Stimulated activated CD4-positive, alpha-beta T cell treated with anti-CD3 and anti-CD28 coated beads, Interleukin-1b, Interleukin-23, amount 100 ng/mL, for 4 hours (primary cell): ENCODE measurements at places on chromosomes 16 and 17.

DNA sequence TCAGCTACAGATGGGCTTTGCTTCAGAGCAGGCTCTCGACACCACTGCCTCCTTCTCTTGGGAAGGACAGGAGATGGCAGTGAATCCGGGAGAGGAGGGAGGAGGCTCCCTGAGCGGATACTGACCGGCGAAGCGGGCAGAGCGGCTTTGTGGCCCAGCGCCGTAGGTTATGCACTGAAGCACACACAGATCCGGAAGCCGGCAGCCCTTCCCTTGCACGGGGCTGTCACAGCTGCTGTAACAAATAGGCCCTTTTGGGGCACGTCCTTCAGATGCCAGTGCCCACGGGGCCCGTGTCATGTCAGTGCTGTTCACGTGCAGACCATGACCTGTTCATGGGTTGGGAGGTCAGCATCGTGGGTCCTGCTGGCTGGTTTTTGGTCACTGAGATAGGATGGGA is 144.7 kb upstream of the CHMP6 start:
- no peak for DNase-seq

- DNase-seq, result no peak
Measured at GRCh38 chr17:70138291-70138865, 31.0 kb upstream of the KCNJ2 start.

DNA sequence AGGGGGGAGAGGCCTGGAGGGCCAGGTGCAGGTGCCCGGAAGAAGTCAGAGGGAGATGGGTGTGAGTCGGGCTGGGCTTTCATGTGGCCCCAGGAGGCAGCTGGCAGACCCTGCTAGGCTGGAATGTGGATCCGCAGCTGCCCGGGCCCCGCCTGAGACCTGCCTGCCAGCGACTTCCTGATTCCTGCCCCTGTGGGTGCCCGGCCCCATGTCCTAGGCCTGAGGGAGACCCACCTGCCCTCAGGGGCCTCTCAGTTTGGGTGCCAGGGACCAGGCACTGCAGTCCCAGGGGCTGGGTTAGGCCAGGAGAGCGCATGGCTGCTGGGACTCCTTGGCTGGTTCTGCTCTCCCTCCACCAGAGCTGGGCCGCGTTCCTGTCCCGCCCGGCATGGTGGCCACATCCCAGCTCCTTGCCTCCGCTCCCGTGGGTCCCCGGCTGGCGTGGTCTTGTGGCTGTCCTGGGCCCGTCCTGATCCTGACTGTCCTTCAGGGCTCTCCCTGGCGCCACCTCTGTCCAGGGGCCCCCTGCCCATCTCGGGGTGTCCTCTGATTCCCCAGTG is 22.1 kb upstream of the SPNS2 start:
- DNase-seq, result no peak

DNA sequence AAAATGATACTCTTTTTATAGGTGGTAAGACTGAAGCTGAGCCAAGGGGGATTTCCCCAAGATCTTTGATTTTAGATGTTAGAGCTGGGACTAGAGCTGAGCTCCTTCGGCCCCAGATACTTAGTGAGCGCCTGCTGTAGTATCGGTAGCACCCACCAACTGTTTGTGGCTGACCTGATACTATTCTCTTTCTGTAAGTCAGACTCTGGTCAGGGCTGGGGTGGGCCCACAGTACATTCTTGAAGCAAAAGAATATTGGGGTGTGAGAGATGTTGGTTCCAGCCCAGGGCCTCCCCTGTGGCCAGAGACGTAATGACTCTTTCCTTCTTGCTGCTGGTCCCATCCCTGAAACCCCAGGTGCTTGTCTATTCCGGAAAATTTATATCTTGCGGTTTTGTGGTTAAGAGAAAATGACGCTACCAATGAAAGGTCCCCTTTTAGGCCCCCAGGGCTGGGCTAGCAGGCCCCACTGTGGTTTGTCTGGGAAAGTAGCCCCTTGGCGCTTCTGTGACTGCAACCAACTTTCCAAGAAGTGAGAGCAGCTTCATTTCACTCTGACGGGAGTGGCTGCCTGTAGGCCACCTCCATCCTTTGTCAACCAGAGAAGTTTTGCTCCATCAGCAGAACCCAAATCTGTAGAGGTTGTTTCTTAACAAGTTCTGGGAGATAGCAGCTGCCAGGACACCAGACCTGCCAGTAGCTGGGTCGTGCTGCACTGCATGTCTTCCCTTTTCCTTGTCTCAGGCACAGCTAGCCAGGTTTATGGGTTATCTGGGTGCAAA is 86.4 kb upstream of the LGALS9 start:
- no peak for DNase-seq

- DNase-seq, result no peak
Measured at GRCh38 chr16:19911204-19911603, 26.6 kb upstream of the GPRC5B start.

DNA sequence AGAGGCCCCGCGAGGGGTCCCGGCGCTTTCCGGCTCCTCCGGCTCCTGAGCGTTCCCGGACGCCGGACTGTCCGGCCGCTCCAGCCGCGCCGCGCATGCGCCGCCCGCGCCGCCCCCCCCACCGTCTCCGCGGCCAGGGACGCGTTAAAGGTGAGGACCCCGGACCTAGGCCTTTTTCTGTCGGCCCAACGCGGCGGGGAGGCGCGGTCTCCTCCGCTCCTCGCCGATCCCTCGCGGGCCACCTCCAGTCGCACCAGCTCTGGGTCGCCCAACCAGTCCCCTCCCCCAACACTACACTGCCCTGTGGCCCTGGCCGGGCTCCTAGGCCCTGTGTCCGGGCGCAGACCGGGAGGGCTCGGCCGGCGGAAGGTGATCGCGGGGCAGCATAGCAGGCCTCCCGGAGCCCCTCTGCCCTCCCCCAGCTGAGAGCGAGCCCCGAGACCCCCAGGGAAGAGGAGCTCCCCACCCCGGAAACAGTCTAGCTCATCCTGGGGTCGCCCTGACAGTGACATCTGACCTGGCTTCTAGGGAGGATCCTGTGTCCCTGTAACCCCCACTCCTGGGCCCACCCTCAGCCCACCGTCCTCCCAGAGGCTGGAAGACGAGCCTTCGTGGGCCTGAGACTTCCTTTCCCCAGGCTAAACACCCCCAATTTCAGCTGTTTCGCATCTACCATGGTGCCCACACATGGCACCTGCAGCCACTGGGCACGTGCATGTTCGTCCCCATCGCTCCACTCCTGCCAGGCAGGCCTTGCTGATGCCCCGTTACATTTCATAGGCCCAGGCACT is 14.7 kb upstream of the BCAR1 start:
- no peak for DNase-seq

GRCh38 chr17:76266244-76266938 is 1.2 kb downstream of the UBALD2 start:
- no peak for DNase-seq

DNA sequence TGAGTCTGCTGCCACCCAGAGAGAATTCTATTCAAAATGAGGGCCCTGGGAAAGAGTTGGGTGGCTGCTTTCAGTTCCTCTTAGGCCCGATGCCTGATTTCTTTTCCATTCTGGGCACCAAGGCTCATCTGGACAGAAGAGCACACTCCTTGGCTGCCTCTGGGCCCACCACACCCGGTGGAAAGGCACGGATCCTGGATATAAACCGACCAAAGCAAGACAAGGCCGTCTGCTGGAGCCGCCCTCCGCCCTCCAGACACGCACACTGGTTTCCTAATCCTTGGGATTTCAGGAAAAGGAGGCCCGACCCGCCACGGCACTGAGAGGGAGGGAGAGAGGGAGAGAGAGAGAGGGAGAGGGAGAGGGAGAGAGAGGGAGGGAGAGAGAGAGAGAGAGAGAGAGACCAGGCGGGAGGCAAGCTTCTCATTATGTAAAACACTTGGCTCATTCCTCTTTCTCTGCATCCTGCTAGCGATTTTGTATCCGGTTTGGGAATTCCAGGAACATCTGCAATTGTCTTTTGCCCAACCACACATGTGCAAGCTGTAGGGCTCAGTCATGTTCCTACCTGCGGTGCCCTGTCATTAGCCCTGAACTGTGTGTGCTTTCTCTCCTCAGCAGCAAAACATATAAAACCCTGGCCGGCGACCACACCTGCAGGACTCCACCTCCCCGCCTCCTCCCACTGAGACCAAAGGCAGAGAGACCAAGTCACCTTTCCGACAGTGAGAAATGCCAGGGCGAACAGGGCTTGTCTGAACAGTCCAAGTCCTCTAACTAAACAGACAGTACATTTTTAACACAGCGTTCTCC is 347.2 kb downstream of the SOX9 start:
- no peak for DNase-seq

DNA sequence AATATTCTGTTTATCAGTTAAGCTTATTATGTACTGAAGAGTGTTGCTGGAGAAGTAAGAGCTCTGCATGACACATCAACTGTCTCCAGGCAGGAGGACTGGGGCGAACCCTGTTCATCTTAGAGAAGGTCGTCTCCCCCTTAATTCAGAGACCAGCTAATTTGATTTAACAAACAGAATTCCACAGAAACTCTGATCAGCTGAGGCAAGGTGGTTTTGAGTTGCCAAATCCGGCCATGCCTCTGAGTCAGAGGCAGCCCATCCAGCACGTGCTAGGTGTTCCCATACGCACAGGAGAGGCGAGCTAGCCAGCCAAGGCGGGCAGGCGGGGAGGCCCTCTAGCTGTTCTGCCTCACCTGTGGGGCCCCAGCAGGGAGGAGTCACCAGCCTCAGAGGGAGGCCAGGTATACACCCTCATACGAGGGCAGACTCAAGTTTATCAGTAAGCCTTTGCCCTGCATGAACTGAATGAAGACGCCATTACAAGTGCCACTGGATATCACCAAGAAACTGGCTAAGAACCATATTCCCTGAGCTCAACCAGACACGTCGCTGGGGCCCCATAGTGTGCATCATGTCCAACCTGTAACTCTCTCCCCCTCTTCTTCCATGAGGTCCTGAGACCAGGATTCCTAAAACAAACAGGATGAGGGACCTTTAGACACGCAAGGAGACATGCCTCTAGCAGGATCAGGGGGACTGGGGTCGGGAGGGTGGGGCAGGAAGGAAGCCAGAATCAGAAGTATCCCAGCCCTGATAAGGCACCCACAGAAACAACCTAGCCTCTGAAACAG is 25.7 kb downstream of the STAT5A start:
- DNase-seq, result peak; percentile 29

DNA sequence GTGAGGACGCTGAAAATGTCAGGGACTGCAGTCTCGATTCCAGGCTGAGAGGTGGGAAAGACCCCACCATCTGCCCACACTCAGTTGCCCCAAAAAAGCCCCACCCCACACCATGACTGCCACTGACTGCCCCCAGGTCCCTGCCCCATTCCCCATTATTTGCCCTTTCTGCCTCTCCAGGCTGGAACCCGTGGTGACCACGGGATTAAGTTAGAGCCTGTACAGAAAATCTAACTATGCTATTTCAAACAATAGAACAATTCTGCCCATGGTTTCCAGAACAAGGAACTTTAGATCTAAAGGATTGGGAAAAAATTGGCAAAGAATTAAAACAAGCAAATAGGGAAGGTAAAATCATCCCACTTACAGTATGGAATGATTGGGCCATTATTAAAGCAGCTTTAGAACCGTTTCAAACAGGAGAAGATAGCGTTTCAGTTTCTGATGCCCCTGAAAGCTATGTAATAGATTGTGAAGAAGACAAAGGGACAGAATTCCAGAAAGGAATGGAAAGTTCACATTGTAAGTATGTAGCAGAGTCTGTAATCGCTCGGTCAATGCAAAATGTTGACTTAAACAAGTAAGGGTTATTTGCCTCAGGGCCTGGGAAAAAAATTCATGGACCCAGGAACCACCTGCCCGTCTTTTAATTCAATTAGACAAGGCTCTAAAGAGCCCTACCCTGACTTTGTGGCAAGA is 14.4 kb downstream of the FLYWCH1 start:
- no peak for DNase-seq

GRCh38 chr17:20302246-20302917 is 165.0 kb downstream of the LGALS9B start:
- no peak for DNase-seq

- DNase-seq, result no peak
Measured at GRCh38 chr17:20010099-20010863, 1.1 kb downstream of the SPECC1 start.

- no peak for DNase-seq
Measured at GRCh38 chr17:44281570-44281969, 13.6 kb upstream of the SLC4A1 start.

DNA sequence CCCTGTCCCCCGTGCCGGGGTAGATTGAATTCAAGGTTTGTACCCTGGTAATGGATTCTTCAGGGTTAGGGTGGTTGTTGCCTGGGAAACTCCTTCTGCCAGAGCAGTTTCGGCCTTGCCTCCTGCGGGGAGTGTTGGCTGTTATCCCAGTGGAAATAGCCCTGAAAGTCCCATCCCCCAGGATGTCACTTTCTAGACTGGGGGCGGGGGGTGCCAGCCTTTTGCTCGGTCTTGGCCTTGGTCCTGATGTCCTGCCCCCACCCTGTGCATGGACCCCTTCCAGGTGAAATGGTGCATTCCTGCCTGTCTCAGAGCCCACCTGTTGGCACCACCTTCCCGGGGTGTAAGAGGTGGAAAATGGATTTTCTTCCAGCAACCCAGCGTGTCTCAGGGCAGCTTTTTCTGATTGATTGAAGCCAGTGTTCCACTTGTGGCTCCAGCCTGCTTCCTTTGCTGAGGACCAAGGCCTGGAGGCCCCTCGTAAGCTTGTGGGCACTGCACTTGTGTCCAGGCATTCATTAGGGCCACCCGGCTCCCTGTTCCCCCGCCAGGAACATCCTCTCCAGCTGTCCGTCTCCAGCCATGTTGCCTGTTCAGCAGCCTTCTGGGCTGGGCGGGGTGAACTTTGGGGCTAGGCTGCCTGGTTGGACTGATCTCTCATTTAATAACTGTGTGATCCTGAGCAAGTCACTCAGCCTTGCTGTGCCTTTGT is 25.6 kb downstream of the MGAT5B start:
- DNase-seq, result no peak

DNA sequence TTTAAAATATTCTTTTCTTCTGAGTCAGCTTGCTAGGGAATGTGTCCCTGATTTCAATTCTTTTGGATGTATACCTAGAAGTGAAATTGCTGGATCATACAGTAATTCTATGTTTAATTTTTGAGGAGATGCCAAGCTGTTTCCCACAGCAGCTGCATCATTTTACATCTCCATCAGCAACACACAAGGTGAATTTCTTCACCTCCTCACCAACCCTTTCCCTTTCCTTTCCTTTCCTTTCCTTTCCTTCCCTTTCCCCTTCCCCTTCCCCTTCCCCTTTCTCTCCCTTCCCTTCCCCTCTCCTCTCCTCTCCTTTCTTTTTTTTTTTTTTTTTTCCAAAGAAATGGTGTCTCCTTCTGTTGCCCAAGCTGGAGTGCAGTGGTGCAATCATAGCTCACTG is 45.4 kb upstream of the BRD7 start:
- DNase-seq, result no peak

- no peak for DNase-seq
Measured at GRCh38 chr16:14446796-14447195, 183.3 kb downstream of the PARN start.

GRCh38 chr16:71610447-71610846 is 15.5 kb upstream of the MARVELD3 start:
- DNase-seq, result no peak

GRCh38 chr16:80074329-80074728 is 466.5 kb upstream of the DYNLRB2 start:
- DNase-seq, result no peak

GRCh38 chr17:15340966-15341365 is 431 bp downstream of the TEKT3 start:
- no peak for DNase-seq

GRCh38 chr16:8867932-8868415 is 832 bp downstream of the CARHSP1 start:
- no peak for DNase-seq

- DNase-seq, result no peak
Measured at GRCh38 chr16:68091380-68092261, 6.5 kb downstream of the NFATC3 start.

GRCh38 chr17:21455761-21456160 is 79.6 kb downstream of the KCNJ12 start:
- no peak for DNase-seq
